ENCODE measurements at places on chromosomes 1 and 21. TPM values are rescaled to one million over a fixed set of nuclear protein-coding genes. Genes with fewer than 3 reads are reported as not detected.

RRP1B gene
- total RNA-seq: 31.1 TPM

- no peak for DNase-seq
Measured at GRCh38 chr1:39827201-39827600, 38.5 kb upstream of the BMP8B start.

GRCh38 chr1:71647513-71648300 is 566.9 kb upstream of the ZRANB2 start:
- no peak for DNase-seq

GRCh38 chr21:14550135-14550534 is 4.0 kb upstream of the SAMSN1 start:
- DNase-seq: no peak

GRCh38 chr1:105427543-105427942 is 1628.9 kb upstream of the PRMT6 start:
- DNase-seq: peak; percentile 2

GRCh38 chr1:199313444-199313843 is 674.6 kb downstream of the PTPRC start:
- no peak for DNase-seq

DNA sequence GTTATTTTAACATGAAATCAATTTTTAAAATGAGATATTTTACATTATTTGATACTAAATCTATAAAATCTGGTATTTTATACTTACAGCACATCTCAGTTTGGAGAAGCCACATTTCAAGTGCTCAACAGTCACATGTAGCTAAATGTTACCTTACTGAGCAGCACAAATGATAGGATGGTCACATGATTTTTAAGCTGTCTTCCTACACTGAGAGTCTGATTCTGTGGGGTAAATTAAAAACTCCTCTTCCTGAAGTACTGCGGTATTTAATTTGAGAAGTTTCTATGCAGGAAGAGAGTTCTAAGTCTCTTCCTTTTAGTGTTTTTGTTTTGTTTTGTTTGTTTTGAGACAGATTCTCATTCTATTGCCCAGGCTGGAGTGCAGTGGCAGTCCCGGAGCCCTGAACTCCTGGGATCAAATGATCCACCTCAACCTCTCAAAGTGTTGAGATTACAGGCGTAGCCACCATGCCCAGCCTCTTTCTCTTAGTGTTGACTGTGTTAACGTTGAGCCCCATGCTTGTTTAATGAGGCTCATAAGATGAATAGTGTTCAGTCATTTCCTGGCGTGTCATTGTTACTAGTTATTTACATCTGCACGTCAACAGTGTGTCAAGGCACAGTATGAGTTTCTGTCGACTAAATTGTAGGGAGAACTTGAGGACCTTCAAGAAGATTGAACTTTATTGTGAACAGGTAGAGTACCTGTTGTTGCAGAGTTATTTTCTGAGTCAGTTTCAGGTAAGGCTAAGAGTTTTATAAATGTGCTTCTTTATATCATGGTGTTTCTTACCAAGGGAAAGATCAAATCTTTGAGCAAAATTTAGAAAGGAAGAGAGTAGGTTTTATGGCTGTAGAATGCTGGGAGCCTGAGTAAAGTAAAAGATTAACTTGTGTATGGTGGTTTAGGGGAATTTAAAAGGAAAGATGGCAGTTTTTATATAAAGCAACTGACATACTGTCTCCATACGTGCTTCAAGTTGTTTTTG is 3.3 kb downstream of the CNST start:
- peak; percentile 91 for DNase-seq

GRCh38 chr1:85707990-85708828 is at the start of gene ZNHIT6:
Gene ZNHIT6, minus strand, starts transcription at chr1:85708433. Its CDS starts 149 bp downstream, at chr1:85708284.
- DNase-seq: peak; percentile 96

ANKRD35 gene
- total RNA-seq: 3.7 TPM

- DNase-seq: no peak
Measured at GRCh38 chr1:2504949-2505272, 21.5 kb downstream of the PANK4 start.

SIK1 gene
- total RNA-seq: 33.2 TPM

DNA sequence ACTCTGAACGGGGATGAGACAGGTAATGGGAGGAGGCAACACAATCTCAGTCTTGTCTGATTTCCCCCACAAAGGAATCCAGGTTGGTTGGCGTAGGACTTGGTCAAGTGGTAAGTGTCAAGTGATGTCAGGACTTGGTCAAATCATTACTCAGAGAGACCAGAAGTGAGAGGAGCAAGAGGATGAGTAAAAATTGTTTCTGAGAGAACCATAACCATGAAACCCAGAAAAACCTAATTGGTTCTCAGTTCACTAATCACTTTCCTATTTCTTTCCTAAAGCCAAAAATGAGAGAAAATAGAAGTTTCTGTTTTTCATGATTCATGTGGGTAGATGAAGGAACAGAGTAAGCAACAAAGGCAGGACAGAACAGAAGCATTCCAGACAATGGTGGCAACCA is 5.0 kb downstream of the PHC2 start:
- no peak for DNase-seq

DNA sequence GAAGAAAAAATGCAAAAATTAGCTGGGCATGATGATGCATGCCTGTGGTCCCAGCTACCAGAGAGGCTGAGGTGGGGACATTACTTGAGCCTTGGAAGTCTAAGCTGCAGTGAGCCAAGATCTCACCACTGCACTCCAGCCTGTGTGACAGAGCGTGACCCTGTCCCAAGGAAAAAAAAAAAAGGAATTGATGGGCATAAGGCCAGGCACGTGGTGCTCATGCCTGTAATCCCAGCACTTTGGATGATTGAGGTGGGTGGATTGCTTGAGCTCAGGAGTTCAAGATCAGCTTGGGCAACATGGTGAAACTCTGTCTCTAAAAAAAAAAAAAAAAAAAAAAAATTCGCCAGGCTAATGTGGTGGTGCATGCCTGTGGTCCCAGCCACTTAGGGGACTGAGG is 55.8 kb upstream of the ATP2B4 start:
- no peak for DNase-seq

CFHR5 gene
- total RNA-seq: not detected

DNA sequence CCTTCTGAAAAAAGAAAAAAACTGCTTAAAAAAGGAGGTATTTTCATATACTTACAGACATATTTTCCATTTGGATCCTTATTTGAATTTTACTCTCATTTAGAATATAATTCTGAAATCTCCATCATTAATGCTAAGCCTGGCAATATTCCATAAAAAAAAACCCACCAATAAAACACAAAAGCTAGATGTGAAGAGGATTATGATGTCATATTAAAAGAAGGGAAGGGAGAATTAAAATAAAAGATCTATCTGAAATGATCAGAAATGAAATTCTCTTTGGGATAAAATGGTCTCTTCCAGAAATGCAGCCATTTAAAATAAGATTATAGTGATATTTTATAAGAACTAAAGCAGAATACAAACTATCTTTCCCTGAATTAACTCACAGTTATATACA is 206.7 kb upstream of the CAMK1G start:
- DNase-seq: no peak

DNA sequence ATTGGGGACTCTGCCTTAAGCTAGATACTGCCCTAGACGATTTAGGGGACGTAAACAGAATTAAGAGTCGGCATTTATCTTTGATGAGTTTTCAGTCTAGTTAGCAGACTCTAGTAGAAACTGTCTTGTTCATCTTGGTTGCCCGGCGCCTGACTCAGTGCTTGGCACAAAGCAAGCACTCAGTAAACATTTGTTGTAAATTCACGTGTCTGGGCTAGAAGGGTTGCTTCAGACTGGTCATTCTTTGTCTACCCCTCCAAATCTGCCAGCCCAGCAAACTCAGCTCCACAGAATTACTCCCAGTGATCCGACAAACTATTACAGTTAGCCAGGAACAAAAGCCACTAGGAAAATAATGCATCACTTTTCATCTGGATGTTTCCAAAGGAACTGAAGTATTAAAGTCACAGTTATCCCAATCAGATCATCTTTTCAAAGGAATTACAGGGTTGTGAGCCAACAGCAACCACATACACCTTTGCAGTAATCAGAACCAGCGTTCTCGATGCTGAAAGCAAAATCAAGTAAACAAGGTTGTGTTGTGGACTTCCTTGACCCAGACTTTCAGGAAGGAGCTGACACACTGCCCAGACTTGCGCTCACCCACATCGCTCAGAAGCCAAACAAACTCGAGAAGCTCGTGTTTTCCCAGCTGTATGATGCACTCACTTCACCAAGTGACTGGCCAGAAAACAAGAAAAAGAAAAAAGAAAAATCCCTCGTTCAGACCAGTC is 66.5 kb upstream of the GADD45A start:
- peak; percentile 97 for DNase-seq

GRCh38 chr1:8410791-8411190 is 92.9 kb downstream of the SLC45A1 start:
- no peak for DNase-seq

LZIC gene
- 37.8 TPM for total RNA-seq

- DNase-seq: no peak
Measured at GRCh38 chr1:240237305-240237721, 145.6 kb downstream of the FMN2 start.

- no peak for DNase-seq
Measured at GRCh38 chr1:94716965-94717364, 103.2 kb upstream of the SLC44A3 start.

DNA sequence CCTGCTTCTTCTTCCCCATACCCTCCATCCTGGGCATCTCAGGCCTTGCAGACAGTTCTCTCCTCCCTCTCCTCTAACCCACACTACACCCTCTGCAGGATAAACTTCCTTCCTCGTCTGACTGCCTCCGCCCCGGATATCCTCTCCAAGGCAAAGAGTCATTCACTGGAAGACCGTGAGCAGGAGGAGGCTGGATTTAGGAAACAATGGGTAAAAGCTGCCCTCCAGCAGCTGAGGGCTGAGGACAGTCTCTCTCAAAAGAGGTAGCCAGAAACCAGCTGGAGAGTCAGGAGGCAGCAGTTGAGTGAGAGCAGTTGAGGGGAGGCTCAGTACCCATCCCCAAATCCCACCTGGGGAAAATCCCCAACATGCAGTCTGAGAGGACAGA is 1.4 kb downstream of the CSRP1 start:
- DNase-seq: peak; percentile 70

DNA sequence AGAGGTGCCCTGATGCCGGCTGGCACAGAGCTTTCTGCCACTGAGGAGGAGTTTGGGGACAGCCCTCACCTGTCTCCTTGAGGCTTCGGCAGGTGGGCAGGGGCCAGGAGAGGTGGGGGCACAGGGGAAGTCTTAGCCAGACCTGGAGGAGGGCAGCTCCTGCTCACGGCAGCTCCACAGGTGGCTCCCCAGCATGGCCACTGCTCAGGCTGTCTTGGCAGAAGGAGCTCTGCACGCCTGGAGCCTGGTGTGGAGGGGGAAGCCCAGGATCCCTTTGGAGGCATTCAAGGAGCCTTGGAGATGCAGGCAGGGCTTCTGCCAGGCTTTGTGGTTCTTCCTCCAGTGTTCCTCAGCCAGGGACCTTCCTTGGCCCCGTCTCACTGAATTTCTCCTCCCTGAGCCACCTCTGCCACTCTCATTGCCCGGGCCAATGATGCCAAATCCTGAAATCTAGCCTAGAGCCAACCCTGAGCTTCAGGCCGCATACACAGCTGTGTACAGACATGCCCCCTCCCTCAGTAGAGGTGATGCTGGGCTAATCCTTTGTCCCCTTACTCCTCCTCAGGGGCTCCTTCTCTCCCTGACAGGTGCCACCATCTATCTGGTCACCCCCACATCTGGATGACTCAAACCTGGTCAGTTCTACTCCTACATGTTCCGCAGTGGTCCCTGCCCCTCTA is 251.8 kb upstream of the VAMP3 start:
- DNase-seq: no peak

Measured in bronchial epithelial cell (primary cell).